Activated CD8-positive, alpha-beta T cell treated with anti-CD3 and anti-CD28 coated beads, Interleukin-2, amount 10 ng/mL, durations not matched to agents 7 days and 5 days (primary cell): ENCODE measurements at places on chromosomes 4 and X. TPM values are rescaled to one million over a fixed set of nuclear protein-coding genes. Genes with fewer than 3 reads are reported as not detected.

UGT8 gene
- total RNA-seq: not detected

- H3K36me3 ChIP-seq: no peaks in the 10 kb centered on the region
- no peak overlapping the region for H3K4me3 ChIP-seq
- H3K4me1 ChIP-seq: peaks cover 13% of the 10 kb centered on the region
Observed at GRCh38 chr4:94345969-94346368, 3.3 kb upstream of the HPGDS start.

DNA sequence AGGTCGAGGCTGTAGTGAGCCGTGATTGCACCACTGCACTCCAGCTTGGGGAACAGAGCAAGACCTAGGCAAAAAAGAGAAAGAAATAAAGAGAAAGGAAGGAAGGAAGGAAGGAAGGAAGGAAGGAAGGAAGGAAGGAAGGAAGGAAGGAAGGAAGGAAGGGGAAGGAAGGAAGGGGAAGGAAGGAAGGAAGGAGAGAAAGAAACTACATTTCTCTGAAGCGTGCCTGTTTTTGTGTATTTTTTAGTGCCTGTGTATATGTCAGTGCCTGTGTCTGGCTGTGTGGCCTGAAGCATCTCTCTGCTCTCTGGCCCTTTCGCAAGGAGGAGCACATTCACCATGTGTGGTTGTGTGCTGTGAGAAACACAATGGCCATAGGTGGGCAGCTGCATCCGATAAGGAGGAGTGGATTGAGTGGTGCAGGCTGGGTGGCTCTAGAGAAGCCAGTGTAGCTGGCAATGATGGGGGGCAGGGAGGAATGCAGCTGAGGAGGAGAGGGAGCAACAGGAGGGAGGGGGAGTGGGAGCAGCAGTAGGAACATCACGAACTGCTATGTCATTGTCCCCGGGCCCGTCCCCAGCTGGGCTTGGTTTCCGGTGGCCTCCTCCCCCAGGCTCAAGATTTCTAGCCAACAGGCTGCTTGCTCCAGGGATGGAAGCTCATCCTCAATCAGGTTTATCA, 11.4 kb downstream of the SYN1 start:
- H3K36me3 ChIP-seq: no peaks in the 10 kb centered on the region
- DNase-seq: no peak
- peaks cover 2% of the 10 kb centered on the region for H3K4me1 ChIP-seq
- no peak overlapping the region for H3K4me3 ChIP-seq

- peaks cover 31% of the 10 kb centered on the region for H3K27me3 ChIP-seq
- DNase-seq: no peak
- H3K36me3 ChIP-seq: no peaks in the 10 kb centered on the region
- H3K4me1 ChIP-seq: peaks cover 7% of the 10 kb centered on the region
Observed at GRCh38 chr4:6474053-6474568, 1.7 kb upstream of the PPP2R2C start.

GRCh38 chrX:24693453-24694202, at the start of gene POLA1:
TSS of gene POLA1 (plus strand) at chrX:24693918. CDS start at chrX:24693962, 44 bp downstream.
- H3K4me1 ChIP-seq: peaks cover 20% of the 10 kb centered on the region
- peak within 1 kb of the TSS; percentile 94 for H3K27ac ChIP-seq
- peaks cover 3% of the 10 kb centered on the region for H3K27me3 ChIP-seq

DNA sequence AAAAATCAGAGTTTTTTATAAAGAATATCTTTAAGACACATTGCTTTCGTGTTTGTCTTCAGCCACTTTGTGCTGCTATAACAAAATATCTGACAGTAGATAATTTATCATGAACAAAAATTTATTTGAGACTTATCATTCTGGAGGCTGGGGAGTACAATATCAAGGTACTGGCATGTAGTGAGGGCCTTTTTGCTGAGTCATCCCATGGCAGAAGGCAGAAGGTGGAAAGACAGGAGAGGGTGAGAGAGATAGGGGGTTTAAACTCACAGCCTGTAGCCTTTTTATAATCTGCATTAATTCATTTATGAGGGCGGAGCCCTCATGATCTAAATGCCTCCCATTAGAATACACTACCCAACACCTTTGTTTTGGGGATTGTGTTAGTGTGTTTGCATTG, 431.2 kb upstream of the FAM47C start:
- no peaks in the 10 kb centered on the region for H3K4me1 ChIP-seq
- H3K36me3 ChIP-seq: no peaks in the 10 kb centered on the region
- no peak overlapping the region for H3K27ac ChIP-seq

TMEM31 gene
- not detected for total RNA-seq

GRCh38 chr4:176788248-176788647, 4.5 kb downstream of the VEGFC start:
- peaks cover 19% of the 10 kb centered on the region for H3K27me3 ChIP-seq
- no peak overlapping the region for H3K4me3 ChIP-seq
- no peaks in the 10 kb centered on the region for H3K36me3 ChIP-seq
- DNase-seq: no peak

HGFAC gene
- total RNA-seq: not detected
